ENCODE measurements at places on chromosomes 3 and 15.

DNA sequence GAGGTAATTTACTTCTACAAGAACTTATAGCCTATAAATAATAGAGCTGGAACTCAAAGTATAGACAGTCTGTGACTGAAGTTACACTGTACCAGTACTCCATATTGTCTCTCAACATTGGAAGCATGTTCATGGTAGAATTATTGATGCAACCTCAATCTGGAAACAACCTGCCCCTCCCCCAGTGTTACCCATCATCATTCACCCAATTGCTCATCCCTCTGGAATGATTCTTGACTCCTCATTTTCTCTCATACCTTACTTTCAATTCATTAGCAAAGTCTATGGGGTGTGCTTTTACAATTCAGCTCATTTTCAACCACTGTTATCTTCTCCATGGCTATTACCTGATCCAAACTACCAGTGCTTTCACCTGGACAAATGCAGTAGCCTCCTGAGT lies 151.7 kb downstream of the CPNE4 start:
- no peak for DNase-seq

GRCh38 chr15:27214961-27215360 lies 244.0 kb downstream of the GABRG3 start:
- DNase-seq = no peak

DNA sequence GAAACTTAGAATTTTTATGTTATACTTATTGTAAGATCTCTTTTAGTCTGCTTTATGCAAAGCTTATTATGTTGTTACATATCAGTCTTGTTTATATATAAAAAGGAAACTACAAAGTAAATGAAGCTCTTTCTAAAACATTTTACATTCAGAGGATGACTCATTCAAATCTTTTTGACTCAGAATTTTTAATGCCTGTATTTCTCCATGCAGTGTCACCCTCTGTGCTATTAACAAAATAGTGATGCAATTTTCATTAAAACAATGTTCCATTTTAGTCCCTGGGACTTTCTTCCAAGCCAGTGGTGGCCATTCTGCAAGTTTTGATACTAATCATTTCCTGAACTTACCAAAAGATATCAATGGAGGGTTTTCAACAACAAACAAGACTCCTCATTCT lies 216.1 kb downstream of the NAALADL2 start:
- no peak for DNase-seq

- no peak for DNase-seq
These were observed 53.0 kb upstream of the ROPN1 start for GRCh38 chr3:124044956-124045355.

GRCh38 chr3:64321747-64322146 lies 96.5 kb upstream of the PRICKLE2 start:
- peak; percentile 83 for DNase-seq

GRCh38 chr15:80835336-80835735 lies 56.2 kb downstream of the CEMIP start:
- DNase-seq = no peak

DNA sequence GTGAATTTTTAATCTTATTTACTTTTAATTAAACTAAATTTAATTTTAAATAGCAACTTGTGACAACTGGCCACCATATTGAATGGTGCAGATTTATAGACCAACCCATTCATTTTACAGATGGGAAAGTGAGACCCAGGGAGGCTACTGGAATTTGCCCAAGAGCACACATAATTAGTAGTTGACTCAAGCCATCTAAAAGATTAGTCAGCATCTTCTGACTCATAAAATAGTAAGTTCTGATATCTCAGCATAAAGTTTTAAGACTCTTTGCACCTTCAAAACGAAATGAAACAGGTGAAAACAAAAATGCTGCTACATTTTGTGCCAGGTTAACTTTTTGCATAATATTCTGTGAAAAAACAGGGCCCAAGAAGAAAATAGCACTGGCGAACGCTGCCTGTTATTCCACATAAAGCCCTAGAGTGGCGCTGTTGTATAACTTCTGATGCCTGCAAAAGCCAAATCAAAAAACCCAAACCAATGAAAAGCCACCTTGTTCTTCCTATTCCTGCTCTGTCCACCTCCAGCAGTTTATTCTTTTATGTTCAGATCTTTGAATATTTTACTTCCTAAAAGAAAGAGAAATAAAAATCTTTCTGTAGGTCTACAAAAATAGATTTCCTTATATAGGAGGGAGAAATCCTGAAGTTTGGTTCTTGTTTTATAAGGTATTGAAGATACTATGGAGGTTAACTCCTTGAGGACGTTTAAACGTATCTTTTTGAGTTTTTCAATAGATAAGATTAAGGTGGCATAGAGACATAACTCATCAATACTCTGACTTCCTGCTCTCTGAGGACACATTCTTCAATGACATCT lies 62.8 kb downstream of the OTOL1 start:
- DNase-seq = peak; percentile 13

DNA sequence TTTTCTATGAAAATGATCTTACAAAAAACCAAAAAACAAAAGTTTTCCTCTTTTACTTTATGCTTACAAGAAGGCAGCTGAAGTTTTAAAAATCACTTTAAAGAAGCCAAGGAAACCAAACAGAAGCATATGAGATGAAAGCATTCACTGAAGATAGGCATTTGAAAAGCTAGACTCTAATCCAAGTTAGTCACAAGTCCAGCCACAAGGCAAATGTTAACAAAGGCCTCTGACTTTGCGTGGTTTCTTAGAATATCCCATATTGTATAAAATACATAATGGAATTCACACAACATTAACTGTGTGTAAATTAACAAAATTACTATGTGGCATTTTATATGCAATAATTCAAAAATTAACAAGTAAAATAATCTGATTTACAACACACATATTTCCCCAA lies 17.7 kb downstream of the MRPL3 start:
- DNase-seq = no peak

DNA sequence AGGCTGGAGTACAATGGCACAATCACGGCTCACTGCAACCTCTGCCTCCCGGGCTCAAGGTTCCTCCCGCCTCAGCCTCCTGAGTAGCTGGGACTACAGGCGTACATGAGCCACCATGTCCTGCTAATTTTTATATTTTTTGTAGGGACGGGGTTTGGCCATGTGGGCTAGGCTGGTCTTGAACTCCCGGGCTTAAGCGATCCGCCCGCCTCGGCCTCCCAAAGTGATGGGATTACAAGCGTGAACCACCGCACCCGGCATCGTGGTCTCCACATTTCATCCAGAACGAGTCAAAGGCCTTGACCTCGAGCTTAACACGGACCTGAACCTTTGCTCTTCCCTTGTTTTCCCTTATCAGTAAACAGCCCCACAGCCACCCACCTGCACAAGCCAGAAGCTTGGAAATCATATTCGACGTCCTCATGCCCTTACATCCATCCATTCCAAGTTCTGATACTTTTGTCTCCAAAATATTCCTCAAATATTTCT lies 1.4 kb upstream of the PTPN23 start:
- no peak for DNase-seq

GRCh38 chr3:126750756-126751121 lies 46.7 kb downstream of the CHCHD6 start:
- DNase-seq = no peak

DNA sequence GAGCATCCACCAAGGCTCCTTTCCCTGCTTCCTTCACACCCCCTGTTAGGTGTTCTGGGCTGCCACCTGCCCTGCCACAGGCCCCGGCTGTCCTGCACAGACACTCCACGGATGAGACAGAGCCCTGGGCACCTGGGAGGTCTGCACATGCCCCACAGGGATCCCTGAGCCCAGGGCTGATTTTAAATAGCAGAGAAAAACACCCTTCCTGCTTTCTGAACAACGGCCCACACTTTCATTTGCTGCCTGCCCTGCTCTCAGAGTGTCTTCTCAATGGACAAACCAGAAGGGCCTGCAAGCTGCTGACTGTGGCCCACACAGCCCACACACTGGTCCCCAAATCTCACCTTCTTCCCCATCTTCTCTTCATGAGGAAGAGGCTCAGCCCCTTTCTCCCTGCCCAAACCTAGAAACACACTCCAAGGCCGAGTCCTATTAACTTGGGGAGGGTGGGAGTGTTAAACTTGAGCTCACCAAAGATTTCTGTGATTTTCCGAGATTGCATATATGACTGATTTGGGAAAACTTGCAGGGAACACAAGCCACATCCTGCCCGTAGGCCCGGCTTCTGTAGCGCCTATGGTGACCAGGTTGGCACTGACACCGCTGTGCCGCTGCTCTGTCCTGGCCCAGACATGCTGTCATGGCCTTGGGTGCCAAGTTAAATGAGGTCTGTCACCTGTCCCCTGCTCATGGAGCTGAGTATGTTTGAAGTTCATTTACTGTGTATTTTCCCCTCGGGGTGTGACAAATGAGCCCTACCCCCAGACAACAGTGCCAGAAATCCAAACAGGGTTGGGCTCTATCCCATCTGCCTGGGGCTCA lies 47.2 kb upstream of the KLF13 start:
- no peak for DNase-seq

- no peak for DNase-seq
These were observed 503 bp downstream of the HLTF start for GRCh38 chr3:149085828-149086231.

DNA sequence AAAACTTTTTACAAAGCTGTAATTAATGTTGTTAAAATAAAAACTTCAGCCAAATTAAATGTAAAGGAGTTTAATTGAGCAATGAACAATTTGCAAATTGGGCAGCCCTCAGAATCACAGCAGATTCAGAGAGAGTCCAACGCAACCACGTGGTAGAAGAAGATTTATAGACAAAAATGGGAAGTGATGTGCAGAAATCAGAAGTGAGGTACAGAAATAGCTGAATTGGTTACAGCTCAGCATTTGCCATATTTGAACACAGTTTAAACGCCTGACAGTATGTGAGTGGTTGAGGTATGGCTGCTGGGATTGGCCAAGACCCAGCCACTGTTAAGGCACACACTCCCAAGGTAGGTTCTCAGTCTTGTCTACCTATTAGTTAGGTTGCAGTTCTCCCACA lies 14.4 kb upstream of the PLA2G4D start:
- DNase-seq = no peak

GRCh38 chr3:99943931-99944761 lies 126.5 kb downstream of the CMSS1 start:
- DNase-seq = no peak

GRCh38 chr3:172987273-172987672 lies 153.8 kb downstream of the SPATA16 start:
- DNase-seq = peak; percentile 6

DNA sequence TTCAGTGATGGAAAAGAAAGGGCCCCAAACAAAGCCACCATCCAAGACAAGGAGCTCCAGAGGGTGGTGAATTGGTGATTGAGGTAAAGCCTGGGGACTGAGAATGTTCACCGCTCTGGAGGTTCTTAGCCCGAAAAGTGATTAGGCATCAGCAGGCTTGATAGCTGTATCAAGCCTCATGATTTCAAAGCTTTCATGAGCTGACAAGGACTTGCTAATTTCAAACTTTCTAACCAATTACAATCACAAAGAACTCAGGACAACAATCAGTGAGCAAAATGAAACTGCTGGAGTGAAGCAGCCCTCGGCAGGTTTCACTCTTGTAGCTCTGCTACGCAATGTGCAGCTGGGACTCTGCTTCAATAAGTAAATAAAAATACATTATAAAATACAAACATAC lies 391.3 kb downstream of the TIGIT start:
- DNase-seq = no peak

DNA sequence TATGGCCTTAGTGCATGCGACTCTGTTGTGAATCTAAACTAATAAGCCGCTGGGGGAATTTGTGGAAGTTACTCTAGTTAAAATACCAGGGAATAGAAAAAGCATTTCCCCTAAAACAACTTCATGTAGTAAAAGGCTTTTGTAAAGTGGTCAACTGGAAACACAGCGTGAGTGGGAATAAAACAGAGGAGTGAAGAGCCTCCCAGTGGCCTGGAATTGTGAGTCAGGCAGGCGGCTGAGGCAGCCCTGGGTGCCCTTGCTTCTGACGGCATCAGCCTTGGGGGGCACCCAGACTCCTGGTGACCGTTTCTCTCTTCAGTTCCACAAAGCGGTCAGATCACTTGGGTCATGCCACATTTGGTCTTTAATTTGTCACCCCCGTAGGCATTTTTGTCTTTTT lies 108.4 kb downstream of the GHSR start:
- no peak for DNase-seq

GRCh38 chr15:58506064-58506490 lies 74.3 kb downstream of the LIPC start:
- DNase-seq = no peak

DNA sequence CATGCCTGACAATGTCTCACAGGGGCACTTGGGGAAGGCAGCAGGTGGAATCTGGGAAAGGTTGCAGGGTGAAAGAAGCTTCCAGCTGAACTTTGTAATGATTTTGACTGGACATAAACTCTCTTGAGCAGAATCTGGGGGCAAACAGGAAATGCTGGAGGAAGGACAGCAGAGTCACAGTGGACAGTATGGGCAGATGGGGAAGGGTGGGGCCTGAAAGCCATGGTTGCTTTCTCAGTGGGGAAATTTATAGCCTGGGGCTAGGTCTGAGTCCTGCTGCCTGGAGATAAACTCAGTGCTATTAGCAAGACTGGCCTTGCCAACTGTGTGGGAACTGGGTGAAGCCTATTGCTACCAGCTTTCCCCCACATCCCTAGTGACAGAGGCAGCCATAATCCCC lies 203.2 kb downstream of the OSBPL10 start:
- no peak for DNase-seq

GRCh38 chr3:157649511-157649910 lies 146.3 kb upstream of the VEPH1 start:
- no peak for DNase-seq

DNA sequence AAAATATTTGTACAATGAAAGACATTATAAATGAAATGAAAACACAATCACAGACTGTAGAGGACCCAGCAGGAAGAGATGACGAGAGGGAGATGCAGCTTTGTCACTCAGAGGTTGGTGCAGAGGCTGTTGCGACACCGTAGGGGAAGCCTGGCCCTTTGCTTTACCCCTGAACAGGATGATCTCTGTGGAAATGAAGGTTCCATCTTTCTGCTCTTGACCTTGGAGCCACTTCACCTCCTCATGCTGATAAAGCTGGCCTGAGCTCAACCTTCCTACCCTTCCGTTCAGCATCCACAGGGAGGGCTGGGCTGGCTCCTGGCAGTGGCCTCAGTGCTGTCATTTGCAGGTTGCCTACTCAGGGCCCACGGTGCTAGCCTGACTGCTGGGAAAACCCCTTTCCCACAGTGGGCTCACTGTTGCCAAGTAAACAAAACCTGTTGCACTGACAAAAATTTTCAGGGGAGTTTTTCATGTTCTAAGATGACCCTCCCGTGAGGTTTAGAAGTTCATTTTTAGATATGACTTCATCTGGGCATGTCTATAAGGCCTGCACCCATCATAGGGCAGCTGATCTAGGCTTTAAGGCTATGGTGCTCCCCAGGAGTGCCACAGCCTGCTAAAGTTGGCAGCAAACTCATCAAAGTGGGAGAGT lies 3.0 kb upstream of the CD80 start:
- no peak for DNase-seq
